Sigmoid colon (tissue), 7 donors: ENCODE measurements at places on chromosomes 7 and 10. TPM values are rescaled to one million over a fixed set of nuclear protein-coding genes. Genes with fewer than 3 reads are reported as not detected.

DNA sequence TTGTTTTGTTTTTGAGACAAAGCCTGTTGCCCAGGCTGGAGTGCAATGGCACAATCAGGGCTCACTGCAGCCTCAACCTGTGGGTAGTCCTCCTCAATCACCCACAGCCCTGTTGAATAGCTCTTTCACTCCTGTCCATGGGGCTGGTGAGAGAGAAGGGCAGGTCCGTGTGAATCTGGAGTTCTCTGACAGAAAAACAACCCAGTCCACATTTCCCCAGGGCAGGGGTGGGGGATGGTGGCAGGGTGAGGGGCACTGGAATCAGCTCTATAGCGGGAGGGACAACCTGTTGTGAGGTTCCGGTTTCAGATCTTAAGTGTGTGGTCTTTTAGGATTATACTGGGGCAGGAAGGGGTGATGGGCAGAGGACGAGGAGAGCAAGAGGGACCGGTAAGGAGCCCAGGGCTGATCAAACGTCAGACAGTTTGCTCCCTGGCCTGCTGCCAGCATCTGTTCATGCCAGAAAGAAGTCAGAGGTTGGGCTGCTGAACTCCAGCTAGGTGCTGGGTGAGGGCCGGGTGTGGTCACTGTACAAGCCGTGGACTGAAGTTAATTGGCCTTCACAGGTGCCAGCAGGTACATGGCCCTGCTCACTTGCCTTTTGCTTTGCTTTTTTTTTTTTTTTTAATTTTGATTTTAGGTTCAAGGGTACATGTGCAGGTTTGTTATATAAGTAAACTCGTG lies 33.2 kb upstream of the MKRN1 start:
- H3K4me1 ChIP-seq: peaks cover 14% of the 10 kb centered on the region
- no peak overlapping the region for H3K4me3 ChIP-seq
- no peak overlapping the region for H3K27ac ChIP-seq
- no peaks in the 10 kb centered on the region for H3K27me3 ChIP-seq
- peak; percentile 72 for DNase-seq

KAZALD1 gene
- total RNA-seq: 3.9 TPM

DNA sequence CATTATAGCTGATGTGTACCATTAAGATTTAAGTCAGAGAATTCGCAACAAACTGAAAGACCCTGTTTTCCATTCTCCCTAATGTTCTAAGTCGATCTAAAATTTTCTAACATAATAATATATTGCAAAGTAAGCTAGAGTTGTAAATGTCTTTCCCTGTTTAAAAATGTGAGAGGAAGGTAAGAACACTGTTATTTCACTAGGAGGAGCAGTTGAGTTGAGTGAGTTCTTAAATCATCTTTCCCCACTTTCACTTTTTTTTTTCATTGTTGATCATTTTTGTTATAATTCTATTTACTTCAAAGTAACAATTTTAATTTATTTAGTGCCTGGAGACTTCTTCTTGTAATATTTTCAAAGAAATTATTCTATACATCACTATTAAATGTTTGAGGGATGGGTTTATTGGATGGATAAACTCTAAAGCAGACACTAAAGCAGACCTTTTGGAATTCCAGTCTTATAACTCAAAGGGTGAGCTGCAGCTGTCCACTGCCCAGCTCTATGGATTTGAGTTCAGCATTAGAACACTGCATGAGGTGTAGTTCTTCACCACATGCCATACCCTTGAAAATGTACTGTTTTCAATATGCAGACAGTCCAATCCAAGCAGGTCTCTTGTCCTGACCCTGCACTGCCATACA lies 181.3 kb upstream of the FZD1 start:
- no peaks in the 10 kb centered on the region for H3K36me3 ChIP-seq
- DNase-seq: no peak
- no peak overlapping the region for H3K4me3 ChIP-seq
- no peak overlapping the region for H3K27ac ChIP-seq
- H3K27me3 ChIP-seq: no peaks in the 10 kb centered on the region
- H3K4me1 ChIP-seq: peaks cover 45% of the 10 kb centered on the region

PHYHIPL gene
- total RNA-seq: 0.55 TPM

MEOX2 gene
- total RNA-seq: 9.7 TPM

- no peaks in the 10 kb centered on the region for H3K36me3 ChIP-seq
- peak overlapping the region; percentile 88 for H3K27ac ChIP-seq
- peaks cover 57% of the 10 kb centered on the region for H3K4me1 ChIP-seq
- no peaks in the 10 kb centered on the region for H3K27me3 ChIP-seq
- peak; percentile 96 for DNase-seq
Measured at GRCh38 chr10:72320676-72321247, 34.0 kb downstream of the DNAJB12 start.

GRCh38 chr7:120825152-120825551 lies 32.8 kb downstream of the TSPAN12 start:
- H3K27me3 ChIP-seq: no peaks in the 10 kb centered on the region
- H3K36me3 ChIP-seq: no peaks in the 10 kb centered on the region
- peak overlapping the region; percentile 41 for H3K27ac ChIP-seq
- no peaks in the 10 kb centered on the region for H3K4me1 ChIP-seq

- peak overlapping the region; percentile 86 for H3K27ac ChIP-seq
- peak; percentile 95 for DNase-seq
- no peaks in the 10 kb centered on the region for H3K27me3 ChIP-seq
- peaks cover 50% of the 10 kb centered on the region for H3K4me1 ChIP-seq
Measured at GRCh38 chr10:122307669-122308416, 36.7 kb downstream of the BTBD16 start.

GRCh38 chr7:20783700-20784387 lies 2.8 kb downstream of the SP8 start:
- H3K4me3 ChIP-seq: peak overlapping the region; percentile 25
- H3K27ac ChIP-seq: no peak overlapping the region
- peaks cover 61% of the 10 kb centered on the region for H3K27me3 ChIP-seq
- H3K4me1 ChIP-seq: peaks cover 37% of the 10 kb centered on the region
- DNase-seq: no peak
- H3K36me3 ChIP-seq: no peaks in the 10 kb centered on the region

TFPI2 gene
- 5.0 TPM for total RNA-seq

- H3K4me3 ChIP-seq: no peak overlapping the region
- H3K27me3 ChIP-seq: no peaks in the 10 kb centered on the region
- no peaks in the 10 kb centered on the region for H3K36me3 ChIP-seq
- no peak for DNase-seq
Measured at GRCh38 chr10:124212702-124213101, 119.3 kb upstream of the CHST15 start.

DNA sequence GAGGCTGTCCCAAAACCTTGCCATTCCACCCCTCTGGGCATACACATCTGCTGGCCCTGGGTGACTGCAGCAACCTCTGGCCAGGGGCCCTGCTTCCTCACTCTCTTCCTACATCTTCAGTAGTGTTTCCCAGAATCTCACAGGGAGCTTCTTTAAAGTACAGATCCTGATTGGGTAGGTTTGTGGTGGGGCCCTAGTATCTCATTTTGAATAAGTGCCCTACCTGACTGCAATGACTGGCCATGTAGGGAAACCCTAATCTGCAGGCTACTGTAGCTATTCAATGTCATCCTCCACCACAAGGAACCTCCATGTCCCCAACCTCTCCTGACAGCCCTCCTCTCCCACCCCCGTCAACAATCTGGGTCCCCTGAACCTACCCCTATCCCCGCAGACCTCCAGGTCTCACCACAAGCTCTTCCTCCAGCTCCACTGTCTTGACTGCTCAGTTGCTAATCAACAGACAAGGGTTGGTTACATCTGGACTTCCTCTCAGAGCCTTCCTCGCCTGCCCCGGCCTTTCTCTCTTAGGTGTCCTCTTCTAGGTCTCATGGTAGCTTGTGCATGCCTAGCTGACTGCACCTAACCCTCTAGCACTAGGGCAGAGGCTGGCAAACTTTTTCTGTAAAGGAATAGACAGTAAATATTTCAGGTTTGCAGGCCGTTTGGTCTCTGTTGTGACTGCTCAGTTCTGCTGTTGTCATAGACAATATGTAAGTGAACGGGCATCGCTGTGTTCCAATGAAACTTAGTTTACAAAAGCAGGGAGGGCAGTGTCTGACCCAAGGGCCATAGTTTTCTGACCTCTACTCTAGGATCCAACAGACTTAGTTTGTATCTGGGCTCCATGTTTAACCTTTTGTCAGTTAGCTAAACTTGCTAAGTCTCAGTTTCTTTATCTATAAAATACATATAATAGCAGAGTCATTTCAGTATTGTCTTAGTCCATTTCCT lies 121.1 kb downstream of the AOAH start:
- no peaks in the 10 kb centered on the region for H3K36me3 ChIP-seq
- H3K27ac ChIP-seq: no peak overlapping the region
- DNase-seq: no peak
- H3K27me3 ChIP-seq: no peaks in the 10 kb centered on the region

GRCh38 chr7:151469281-151469680 lies 29.3 kb upstream of the CRYGN start:
- DNase-seq: no peak
- H3K27me3 ChIP-seq: no peaks in the 10 kb centered on the region
- H3K4me1 ChIP-seq: peaks cover 12% of the 10 kb centered on the region
- peak overlapping the region; percentile 47 for H3K27ac ChIP-seq

DNA sequence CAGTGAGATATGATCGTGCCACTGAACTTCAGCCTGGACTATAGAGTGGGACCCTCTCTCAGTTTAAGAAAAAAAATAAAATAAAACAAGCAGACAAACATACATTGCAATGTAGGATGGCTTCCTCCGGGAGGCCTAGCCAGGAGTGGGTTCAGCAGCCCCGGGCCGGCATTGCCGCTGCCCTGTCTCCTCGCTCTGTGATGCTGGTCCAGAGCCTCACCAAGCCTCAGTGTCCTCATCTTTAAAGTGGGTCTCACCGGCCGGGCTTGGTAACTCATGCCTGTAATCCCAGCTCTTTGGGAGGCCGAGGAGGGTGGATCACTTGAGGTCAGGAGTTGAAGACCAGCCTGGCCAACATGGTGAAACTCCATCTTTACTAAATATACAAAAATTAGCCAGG lies 71.6 kb downstream of the PTPRE start:
- H3K4me1 ChIP-seq: peaks cover 6% of the 10 kb centered on the region
- peak overlapping the region; percentile 43 for H3K27ac ChIP-seq
- H3K27me3 ChIP-seq: no peaks in the 10 kb centered on the region

- no peak overlapping the region for H3K4me3 ChIP-seq
- no peaks in the 10 kb centered on the region for H3K4me1 ChIP-seq
- no peaks in the 10 kb centered on the region for H3K27me3 ChIP-seq
- no peaks in the 10 kb centered on the region for H3K36me3 ChIP-seq
- no peak overlapping the region for H3K27ac ChIP-seq
- no peak for DNase-seq
Measured at GRCh38 chr10:78748235-78748533, 320.6 kb upstream of the ZMIZ1 start.

DNA sequence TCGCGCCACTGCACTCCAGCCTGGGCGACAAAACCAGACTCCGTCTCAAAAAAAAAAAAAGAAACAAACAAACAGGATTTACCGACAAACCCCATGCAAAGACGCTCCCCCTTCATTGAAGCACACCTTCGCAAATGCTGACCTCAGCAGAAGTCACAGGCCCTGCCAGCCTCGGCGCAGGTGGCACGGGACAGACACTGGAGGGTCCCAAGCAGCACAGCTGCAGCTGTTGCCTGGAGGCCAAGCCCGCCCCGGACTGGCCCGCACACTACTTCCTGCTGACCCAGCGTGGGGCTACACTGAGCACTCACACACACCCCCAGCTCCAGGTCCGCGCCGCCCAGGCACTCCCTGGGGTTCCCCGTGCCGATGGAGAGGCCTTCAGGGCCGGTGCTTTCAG lies 31.2 kb downstream of the SNX8 start:
- H3K4me1 ChIP-seq: peaks cover 18% of the 10 kb centered on the region
- H3K4me3 ChIP-seq: no peak overlapping the region
- no peaks in the 10 kb centered on the region for H3K27me3 ChIP-seq
- no peak overlapping the region for H3K27ac ChIP-seq
- H3K36me3 ChIP-seq: no peaks in the 10 kb centered on the region

- H3K27ac ChIP-seq: no peak overlapping the region
- peaks cover 8% of the 10 kb centered on the region for H3K36me3 ChIP-seq
- H3K4me1 ChIP-seq: no peaks in the 10 kb centered on the region
- H3K4me3 ChIP-seq: no peak overlapping the region
- H3K27me3 ChIP-seq: no peaks in the 10 kb centered on the region
Measured at GRCh38 chr7:129669901-129670300, 58.4 kb downstream of the NRF1 start.

DNA sequence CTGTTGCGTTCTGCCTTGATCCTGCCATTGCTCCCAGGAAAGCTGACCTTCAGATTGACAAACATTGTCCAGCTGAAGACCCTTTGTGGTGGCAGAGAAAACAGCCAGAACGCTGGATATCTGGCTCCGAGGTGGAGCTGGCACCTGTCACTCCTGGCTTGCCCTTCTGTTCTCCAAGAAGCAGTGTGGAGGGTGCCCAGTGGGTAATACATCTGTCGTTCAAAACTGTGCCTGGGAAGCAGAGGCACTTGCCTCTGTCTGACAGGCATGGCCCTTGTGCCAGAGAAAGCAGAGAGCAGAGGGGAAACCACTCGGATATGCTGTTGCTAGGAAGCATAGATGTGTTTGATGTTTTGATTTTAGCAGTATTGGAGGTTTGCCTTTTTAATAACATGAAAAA lies 231.4 kb downstream of the BMPER start:
- H3K36me3 ChIP-seq: no peaks in the 10 kb centered on the region
- H3K4me3 ChIP-seq: no peak overlapping the region
- H3K27me3 ChIP-seq: no peaks in the 10 kb centered on the region
- no peak for DNase-seq
- H3K4me1 ChIP-seq: no peaks in the 10 kb centered on the region
